ENCODE measurements at places on chromosomes 16 and 17.

- DNase-seq, result no peak
Measured at GRCh38 chr17:33218698-33219601, 74.1 kb downstream of the ASIC2 start.

GRCh38 chr17:80024206-80024972 lies 11.3 kb downstream of the TBC1D16 start:
- DNase-seq, result no peak

- DNase-seq, result no peak
Measured at GRCh38 chr17:50220811-50221210, 19.4 kb upstream of the COL1A1 start.

GRCh38 chr17:9021158-9021991 lies at the start of gene NTN1:
Gene NTN1, plus strand, starts transcription at chr17:9021510. Its CDS starts 864 bp downstream, at chr17:9022374.
- DNase-seq, result no peak

GRCh38 chr17:62859146-62859545 lies 51.0 kb upstream of the MARCHF10 start:
- no peak for DNase-seq

DNA sequence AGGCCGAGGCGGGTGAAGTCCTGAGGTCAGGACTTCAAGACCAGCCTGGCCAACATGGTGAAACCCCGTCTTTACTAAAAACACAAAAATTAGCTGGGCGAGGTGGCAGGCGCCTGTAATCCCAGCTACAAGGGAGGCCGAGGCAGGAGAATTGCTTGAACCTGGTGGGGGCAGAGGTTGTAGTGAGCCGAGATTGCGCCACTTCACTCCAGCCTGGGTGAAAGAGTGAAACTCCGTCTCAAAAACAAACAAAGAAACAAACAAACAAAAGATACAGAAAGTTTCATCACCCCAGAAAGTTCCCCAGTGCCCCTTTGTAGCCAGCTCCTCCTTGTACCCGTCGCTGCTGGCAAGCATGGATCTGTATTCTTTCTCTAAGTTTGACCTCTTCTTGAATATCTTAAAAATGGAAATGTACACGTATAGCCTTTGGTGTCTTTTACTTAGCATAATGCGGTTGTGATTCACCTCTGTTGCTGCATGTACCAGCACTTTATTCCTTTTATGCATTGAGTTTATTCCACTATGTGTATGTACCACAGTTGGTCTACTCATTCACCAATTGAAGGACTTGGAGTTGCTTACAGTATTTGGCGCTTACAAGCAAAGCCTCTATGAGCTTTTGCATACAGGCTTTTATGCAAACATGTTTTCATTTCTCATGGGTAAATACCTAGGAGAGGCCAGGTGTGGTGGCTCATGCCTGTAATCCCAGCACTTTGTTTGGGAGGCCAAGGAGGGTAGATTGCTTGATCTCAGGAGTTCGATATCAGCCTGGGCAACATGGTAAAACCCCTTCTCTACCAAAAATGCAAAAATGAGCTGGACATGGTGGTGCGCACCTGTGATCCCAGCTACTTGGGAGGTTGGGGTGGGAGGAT lies 87.5 kb upstream of the CLEC18A start:
- DNase-seq, result no peak

DNA sequence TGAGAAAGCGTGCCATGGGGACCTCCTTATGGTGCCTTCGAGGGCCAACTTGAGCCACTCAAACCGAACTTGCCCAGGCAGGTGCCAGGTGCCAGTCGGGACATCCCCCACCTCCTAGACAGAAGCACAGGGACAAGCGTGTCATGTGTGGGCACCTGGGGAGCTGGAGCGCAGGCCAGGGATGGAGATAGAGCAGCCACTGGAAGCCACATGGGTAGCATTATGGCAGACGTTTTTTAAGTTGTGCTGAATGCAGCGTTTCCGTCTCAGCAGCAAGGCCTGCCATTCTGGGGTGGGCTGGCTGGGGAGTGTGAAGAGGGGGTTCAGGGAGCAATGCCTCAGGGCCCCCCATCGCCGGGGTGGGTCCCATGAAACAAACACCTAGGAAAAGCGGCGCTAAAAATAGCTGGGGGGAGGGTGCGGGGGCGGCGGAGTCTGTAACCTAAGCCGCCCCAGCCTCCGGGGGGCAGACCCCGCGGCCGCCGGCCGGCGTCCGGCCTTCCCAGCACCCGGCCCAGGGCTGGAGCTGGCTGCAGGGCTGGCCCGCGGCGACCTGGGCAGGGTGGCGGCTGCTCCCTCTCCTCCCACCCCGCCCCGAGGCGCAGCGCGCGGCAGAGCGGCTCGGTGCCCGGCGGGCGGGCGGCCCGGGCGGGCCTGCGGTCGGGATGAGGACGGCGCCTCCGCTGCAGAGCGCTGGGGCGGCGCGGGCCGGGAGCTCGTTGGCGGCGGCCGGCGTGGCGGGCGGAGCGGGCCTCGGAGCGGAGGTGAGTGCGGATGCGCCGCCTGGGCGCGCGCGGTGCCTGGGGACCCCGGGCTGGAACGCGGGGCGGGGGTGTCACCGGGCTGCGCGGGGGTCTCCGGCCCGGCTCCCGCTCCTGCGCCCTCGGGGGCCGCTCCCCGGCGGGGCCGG lies at the start of gene ZNF469:
Gene ZNF469, plus strand, starts transcription at position 469 of the 910 bp plus-strand sequence. CDS start 44,512 bp downstream, outside the sequence.
- no peak for DNase-seq

- DNase-seq, result no peak
Measured at GRCh38 chr17:61734466-61734865, 128.9 kb downstream of the BRIP1 start.

GRCh38 chr17:48048384-48049126 lies 396 bp downstream of the NFE2L1 start:
- DNase-seq, result no peak

DNA sequence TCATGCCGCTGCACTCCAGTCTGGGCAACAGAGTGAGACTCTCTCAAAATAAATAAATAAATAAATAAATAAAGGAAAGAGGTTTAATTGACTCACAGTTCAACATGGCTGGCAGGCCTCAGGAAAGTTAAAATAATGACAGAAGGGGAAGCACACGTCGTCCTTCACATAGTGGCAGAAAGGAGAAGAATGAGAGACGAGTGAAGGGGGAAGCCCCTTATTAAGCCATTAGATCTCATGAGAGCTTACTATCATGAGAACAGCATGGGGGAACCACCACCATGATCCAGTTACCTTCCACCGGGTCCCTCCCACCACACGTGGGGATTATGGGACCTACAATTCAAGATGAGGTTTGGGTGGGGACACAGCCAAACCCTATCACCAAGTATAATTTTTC lies 54.5 kb downstream of the PAFAH1B1 start:
- DNase-seq, result no peak

DNA sequence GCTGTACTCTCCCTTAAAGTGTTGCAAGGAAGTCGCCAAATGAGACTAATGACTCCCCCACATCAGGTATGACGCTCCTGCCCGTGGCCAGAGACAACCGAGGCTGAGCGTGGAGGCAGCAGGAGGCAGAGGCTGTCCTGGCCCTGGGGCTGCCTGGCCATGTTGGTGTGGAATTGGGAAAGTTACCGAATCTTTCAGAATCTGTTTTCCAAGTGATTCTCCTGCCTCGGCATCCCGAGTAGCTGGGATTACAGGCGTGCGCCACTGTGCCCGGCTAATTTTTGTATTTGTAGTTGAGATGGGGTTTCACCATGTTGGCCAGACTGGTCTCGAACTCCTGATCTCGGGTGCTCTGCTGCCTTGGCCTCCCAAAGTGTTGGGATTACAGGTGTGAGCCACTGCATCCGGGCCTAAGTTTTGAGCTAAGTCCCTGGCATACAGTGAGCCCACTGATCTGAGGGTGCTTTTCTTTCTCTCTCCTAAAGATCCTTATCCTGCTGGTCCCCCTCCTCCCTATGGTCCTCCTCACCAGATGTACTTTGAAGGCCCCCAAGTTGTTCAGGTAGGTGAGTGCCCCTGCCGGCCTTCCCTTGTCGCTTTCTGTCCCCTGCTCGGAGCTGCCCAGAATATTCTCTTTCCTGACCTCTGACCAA lies 700 bp downstream of the LITAFD start:
- DNase-seq, result no peak

GRCh38 chr16:2790631-2791030 lies 3.3 kb upstream of the PRSS33 start:
- no peak for DNase-seq

- no peak for DNase-seq
Measured at GRCh38 chr17:7745748-7746470, 28.4 kb downstream of the DNAH2 start.

GRCh38 chr16:80841231-80841630 lies 36.8 kb upstream of the CDYL2 start:
- no peak for DNase-seq

- DNase-seq, result no peak
Measured at GRCh38 chr16:89096768-89097391, 3.2 kb downstream of the ACSF3 start.

DNA sequence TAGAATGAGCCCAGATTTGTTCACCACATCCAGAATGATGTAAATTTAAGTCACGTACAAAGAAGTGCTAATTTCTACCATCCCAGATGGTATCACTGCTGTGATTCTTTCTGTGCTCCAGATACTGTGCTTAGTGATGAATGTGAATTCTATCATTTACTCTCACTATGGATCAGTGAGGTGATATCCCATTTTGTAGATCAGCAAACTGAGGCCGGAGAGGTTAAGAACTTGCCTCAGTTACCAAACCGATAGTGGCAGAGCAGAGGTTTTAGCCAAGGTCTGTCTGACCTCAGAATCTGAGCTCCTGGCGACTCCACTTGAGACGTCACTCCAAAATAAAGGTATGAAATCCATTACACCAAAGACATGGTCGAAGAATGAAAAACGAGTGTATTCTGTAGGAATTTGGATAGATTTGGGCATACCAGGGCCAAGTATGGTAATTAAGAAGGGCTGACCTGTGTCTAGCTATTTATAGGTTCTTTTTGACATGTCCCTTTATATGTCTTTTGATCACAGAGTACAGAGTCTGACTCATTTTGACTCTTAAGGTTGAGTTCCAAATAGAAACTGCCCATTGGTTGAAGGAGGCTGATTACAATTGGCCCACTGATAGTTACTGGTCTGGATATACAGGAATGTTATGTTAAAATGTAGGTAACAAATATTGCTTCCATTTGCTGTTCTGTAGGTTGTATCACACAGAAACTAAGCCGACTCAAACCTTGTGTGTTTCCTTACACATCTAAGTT lies 10.0 kb downstream of the MAP2K6 start:
- DNase-seq, result no peak

- DNase-seq, result no peak
Measured at GRCh38 chr17:82927661-82928601, 88.1 kb upstream of the ZNF750 start.
